ENCODE measurements at places on chromosomes 7 and 10. TPM values are rescaled to one million over a fixed set of nuclear protein-coding genes. Genes with fewer than 3 reads are reported as not detected.

- no peak for DNase-seq
Observed at GRCh38 chr10:43265799-43266721, 805 bp downstream of the RASGEF1A start.

VAX1 gene
- not detected for total RNA-seq

CYP17A1 gene
- total RNA-seq: 0.66 TPM

FIS1 gene
- total RNA-seq: 178 TPM

DNA sequence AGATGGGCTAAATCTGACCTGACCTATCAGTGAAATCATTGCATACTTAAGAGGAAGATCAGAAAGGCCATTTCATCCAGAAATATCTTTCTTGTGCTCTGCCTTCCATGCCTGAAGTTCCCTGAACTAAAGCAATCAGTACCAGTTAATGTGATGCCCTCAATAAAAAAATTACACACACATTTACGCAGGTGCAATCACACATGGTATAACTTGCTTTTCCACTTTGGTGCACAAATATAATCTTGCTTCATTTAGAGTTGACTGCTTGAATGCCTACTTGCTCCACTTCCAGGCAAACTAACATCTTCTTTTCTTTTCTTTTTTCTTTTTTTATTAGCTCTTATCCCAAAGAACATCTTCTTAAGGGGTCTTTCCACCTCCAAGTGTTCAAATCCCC is 58.3 kb upstream of the KIF5B start:
- no peak for DNase-seq

GPR26 gene
- not detected for total RNA-seq

EVX1 gene
- total RNA-seq: not detected

DNA sequence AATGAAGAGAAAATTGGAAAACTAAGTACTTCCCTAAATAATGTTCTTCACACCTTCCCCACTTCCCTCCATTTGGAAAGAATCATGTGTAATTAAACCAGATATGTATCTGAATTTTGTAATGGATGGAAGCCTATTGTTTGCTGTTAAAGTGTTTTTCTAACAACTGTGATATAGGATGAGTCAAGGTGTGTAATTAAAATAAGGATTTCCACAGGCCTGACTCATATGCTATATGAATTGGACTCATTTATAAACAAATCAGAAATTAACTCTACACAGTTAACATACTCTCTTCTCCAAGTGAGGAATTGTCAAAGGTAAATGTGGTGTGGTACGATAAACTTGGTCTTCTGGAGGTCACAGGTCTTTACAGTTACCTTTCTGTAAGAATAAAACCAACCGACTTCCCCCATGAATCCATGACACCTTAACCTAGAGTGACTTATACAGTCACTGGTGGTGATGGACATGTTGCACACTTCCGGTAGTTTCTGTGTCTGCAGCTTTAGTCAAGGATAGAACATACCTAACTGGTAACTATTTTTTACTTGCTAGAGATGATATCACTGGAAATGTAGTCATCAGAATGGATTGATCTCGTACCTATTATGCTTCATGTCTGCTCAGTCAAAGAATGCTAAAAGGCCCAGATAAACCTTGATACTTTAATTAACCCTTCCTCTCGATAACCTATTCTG is 12.8 kb downstream of the PNLIPRP3 start:
- DNase-seq: no peak

DNA sequence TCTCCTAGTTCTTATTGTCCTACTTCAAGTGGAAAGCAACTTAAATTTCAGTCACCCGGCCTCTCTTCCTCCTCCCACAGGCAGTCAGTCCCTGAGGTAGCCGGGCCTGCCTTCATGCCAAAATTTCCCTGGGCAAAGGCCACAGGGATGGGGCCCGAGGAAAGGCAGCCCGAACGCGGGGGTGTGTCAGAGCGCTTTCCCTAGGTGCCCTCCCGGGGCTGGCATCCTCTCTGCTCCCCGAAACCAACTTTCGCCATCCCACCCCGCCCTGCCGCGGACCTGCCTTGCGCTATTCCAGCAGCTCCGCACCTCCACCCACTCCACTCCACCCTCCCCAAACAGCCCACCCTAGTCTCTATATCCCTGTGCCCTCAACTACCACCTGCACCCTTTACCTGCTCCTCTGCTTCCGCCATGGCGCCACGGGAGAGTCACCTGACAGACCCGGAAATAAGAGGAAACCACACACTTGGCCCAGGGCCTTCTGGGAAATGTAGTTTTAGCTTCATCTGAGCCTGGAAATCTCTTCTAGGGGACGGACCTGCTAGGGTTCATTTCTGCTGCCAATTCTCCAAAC is at the start of gene VPS41:
Gene VPS41 (minus strand): TSS at position 433 of the 577 bp plus-strand sequence. CDS start 17 bp downstream, at position 416.
- DNase-seq: peak; percentile 92

- DNase-seq: no peak
Observed at GRCh38 chr10:124225029-124225466, 131.7 kb upstream of the CHST15 start.

DNA sequence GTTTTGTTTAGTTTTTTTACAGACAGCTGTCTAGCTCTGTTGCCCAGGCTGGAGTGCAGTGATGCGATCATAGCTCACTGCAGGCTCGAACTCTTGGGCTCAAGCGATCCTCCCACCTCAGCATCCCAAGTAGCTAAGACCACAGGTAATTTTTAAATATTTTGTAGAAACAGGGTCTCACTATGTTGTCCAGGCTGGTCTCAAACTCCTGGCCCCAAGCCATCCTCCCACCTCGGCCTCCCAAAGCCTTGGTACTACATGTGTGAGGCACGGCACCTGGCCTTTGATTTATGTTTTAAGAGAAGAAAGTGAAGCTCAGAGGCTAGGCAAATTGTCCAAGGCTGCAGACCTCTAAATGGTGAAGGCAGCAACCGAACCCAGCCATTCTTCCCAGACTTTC is 98.6 kb upstream of the SVIL start:
- DNase-seq: no peak

DNA sequence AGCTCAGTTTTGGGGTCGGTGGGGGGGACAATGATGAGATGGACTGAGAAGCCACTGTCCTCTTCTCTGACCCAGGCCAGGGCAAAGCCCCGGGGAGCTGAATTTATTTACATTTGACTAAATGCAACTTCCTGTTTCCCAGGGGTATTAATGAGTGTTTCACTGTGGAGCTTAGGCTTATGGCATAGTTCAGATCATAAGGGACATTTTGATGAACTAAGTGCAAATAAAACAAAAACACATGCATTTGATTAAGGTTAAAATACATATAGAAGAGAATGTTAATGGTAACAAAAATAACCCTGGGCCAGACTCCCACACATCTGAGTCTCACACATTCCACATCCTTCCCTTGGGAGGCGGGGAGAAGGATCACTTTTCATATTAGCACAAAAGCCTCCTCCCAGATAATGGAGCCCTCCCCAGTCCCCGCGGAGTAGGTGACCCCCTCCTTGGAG is 320.6 kb downstream of the FRMD4A start:
- peak; percentile 91 for DNase-seq

PRRT4 gene
- total RNA-seq: 7.8 TPM

All from muscle of leg (tissue), 16 donors.